Hair follicle dermal papilla cell (primary cell): ENCODE measurements at places on chromosomes 16 and 17. TPM values are rescaled to one million over a fixed set of nuclear protein-coding genes. Genes with fewer than 3 reads are reported as not detected.

The SPNS2 gene
- 0.16 TPM in 1 of 2 replicates, not detected in the other for total RNA-seq

The ZSCAN10 gene
- not detected in 2 replicates for total RNA-seq

The P2RX1 gene
- total RNA-seq = not detected in 2 replicates

The TEKT1 gene
- not detected in 2 replicates for total RNA-seq

The RNF135 gene
- total RNA-seq = 10.0 and 11.0 TPM in 2 replicates

The MT1A gene
- total RNA-seq = not detected in 2 replicates

The TEKT5 gene
- not detected in 2 replicates for total RNA-seq

The TNFRSF17 gene
- total RNA-seq = not detected in 2 replicates

The TPPP3 gene
- 0.65 and 0.97 TPM in 2 replicates for total RNA-seq

The CDIP1 gene
- total RNA-seq = 17.8 and 18.5 TPM in 2 replicates

The CACNG3 gene
- not detected in 2 replicates for total RNA-seq

The PDIA2 gene
- total RNA-seq = not detected in 2 replicates

The PRPF8 gene
- 137 and 162 TPM in 2 replicates for total RNA-seq

The NAT9 gene
- 39.3 and 42.5 TPM in 2 replicates for total RNA-seq

The PRAC2 gene
- total RNA-seq = not detected in 2 replicates

The GPR179 gene
- not detected in 2 replicates for total RNA-seq

The CCL17 gene
- total RNA-seq = not detected in 2 replicates

The GFER gene
- total RNA-seq = 10.7 and 11.4 TPM in 2 replicates

The TMEM95 gene
- total RNA-seq = not detected in 2 replicates

The ADAP2 gene
- total RNA-seq = 0.24 and 0.32 TPM in 2 replicates

The NOXO1 gene
- total RNA-seq = 0.12 TPM in 1 of 2 replicates, not detected in the other

The BANP gene
- 20.2 and 26.6 TPM in 2 replicates for total RNA-seq

The SLC38A8 gene
- total RNA-seq = not detected in 2 replicates

The ADGRG1 gene
- total RNA-seq = 1.8 and 5.3 TPM in 2 replicates

The RPL27 gene
- 404 and 600 TPM in 2 replicates for total RNA-seq

The WNT3 gene
- total RNA-seq = 1.8 and 1.9 TPM in 2 replicates

The SLC6A4 gene
- 0.61 TPM in 1 of 2 replicates, not detected in the other for total RNA-seq

The KREMEN2 gene
- not detected in 2 replicates for total RNA-seq

The NPIPB13 gene
- total RNA-seq = 0.65 TPM in 1 of 2 replicates, not detected in the other

The NPW gene
- total RNA-seq = not detected in 2 replicates

The MYH13 gene
- total RNA-seq = not detected in 2 replicates

The GRN gene
- total RNA-seq = 201 and 244 TPM in 2 replicates

The KRT40 gene
- not detected in 2 replicates for total RNA-seq

The MARVELD3 gene
- total RNA-seq = 0.16 and 0.49 TPM in 2 replicates

The RNF222 gene
- not detected in 2 replicates for total RNA-seq

The SPEM3 gene
- total RNA-seq = not detected in 2 replicates

The FA2H gene
- total RNA-seq = not detected in 2 replicates

The OTOP3 gene
- total RNA-seq = not detected in 2 replicates

The ITGB4 gene
- total RNA-seq = 9.6 and 39.8 TPM in 2 replicates

The KRTAP2-3 gene
- not detected in 2 replicates for total RNA-seq

The CTRB1 gene
- not detected in 2 replicates for total RNA-seq

The CDT1 gene
- 1.2 and 2.8 TPM in 2 replicates for total RNA-seq

The INCA1 gene
- 0.32 and 0.85 TPM in 2 replicates for total RNA-seq

The KRT31 gene
- not detected in 2 replicates for total RNA-seq

The RNF43 gene
- 0.12 and 0.32 TPM in 2 replicates for total RNA-seq

The DOC2B gene
- total RNA-seq = not detected in 2 replicates

The CD300LB gene
- total RNA-seq = not detected in 2 replicates

The KRTAP4-16 gene
- not detected in 2 replicates for total RNA-seq

The CCL5 gene
- total RNA-seq = 0.16 TPM in 1 of 2 replicates, not detected in the other

The ZNF423 gene
- 1.6 and 2.4 TPM in 2 replicates for total RNA-seq

The GFAP gene
- total RNA-seq = 1.2 and 2.1 TPM in 2 replicates

The MT1F gene
- 0.16 TPM in 1 of 2 replicates, not detected in the other for total RNA-seq

The DGKE gene
- total RNA-seq = 6.3 and 8.1 TPM in 2 replicates

The PIGL gene
- total RNA-seq = 23.7 and 25.6 TPM in 2 replicates

The ARHGDIG gene
- not detected in 2 replicates for total RNA-seq

The SEC14L5 gene
- total RNA-seq = 0.12 and 0.32 TPM in 2 replicates

The CBX2 gene
- total RNA-seq = 1.1 and 1.9 TPM in 2 replicates

The PLD6 gene
- total RNA-seq = 4.5 and 5.0 TPM in 2 replicates

The TP53TG3F gene
- 0.24 TPM in 1 of 2 replicates, not detected in the other for total RNA-seq
